Testis (tissue), 5 donors: ENCODE measurements at places on chromosomes 5 and 9. TPM values are rescaled to one million over a fixed set of nuclear protein-coding genes. Genes with fewer than 3 reads are reported as not detected.

DNA sequence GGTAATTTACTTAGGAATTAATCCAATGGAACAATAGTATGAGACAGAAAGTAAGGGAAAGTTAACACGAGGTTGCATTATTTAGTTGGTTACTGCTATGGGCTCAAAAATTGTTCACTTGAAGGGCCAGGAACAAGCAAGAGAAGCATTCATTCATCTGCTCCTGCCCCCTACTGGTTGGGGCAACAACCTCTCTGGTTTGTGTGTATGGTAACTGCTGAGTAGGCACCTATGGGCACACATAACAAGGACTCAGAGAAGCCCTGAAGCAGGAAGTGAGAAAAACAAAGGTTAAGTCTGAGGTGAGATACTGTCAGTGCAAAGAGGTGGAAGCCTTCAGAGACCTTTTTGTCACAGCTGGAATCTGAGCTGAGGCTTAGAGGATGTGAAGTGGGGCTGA, 34.4 kb upstream of the RANBP6 start:
- no peaks in the 10 kb centered on the region for H3K36me3 ChIP-seq
- H3K27me3 ChIP-seq = no peaks in the 10 kb centered on the region

- H3K4me1 ChIP-seq = no peaks in the 10 kb centered on the region
- no peaks in the 10 kb centered on the region for H3K36me3 ChIP-seq
- no peaks in the 10 kb centered on the region for H3K27me3 ChIP-seq
- no peak overlapping the region for H3K27ac ChIP-seq
- no peak for DNase-seq
Observed at GRCh38 chr5:32562843-32563242, 22.5 kb upstream of the SUB1 start.

- H3K4me3 ChIP-seq = no peak overlapping the region
- H3K27ac ChIP-seq = no peak overlapping the region
- no peak for DNase-seq
- no peaks in the 10 kb centered on the region for H3K27me3 ChIP-seq
Observed at GRCh38 chr9:86580688-86581087, 226.5 kb upstream of the TUT7 start.

DNA sequence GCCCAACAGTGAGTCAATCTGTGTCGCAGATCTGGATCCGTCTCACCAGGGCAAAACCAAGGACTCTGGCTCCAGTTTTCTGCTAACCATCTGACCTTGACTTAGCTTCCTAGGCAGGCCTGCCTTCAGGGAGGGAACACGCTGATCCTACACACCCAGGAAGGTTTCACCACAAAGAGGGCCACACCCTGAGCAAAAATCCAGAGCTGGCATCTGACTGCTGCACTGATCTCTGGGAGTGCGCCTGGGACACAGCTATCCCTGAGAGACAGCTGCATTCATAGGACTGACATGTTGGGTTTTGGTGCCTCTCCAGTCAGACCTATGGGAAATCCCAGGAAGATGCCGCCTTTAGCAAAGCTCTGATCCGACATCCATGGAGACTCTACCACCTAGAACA, 47.5 kb downstream of the CDK5RAP2 start:
- DNase-seq = peak; percentile 34
- H3K27me3 ChIP-seq = no peaks in the 10 kb centered on the region
- no peak overlapping the region for H3K27ac ChIP-seq
- H3K36me3 ChIP-seq = no peaks in the 10 kb centered on the region
- H3K4me1 ChIP-seq = no peaks in the 10 kb centered on the region
- no peak overlapping the region for H3K4me3 ChIP-seq

- H3K27me3 ChIP-seq = no peaks in the 10 kb centered on the region
- no peak for DNase-seq
- H3K4me3 ChIP-seq = no peak overlapping the region
- peaks cover 28% of the 10 kb centered on the region for H3K4me1 ChIP-seq
Observed at GRCh38 chr5:56822981-56823380, 7.6 kb downstream of the MAP3K1 start.

DNA sequence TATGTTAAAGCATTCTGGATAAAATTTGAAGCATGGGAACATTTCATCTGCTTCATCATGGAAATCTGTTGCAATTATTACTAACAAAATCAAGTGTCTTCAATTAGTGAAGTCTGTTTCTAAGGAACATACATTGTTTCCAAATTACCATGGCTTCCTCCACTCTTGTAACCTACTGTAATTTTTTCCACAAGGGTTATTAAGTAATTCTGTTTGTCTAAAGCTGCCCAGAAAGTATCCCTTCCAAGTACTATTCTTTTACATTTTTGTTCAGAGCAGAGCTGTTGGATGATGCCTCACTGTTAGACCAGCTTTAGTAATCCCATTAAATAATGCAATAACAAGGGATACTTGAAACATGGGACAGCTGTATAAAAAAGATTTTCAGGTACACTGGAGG, 483.5 kb upstream of the CD180 start:
- no peak overlapping the region for H3K27ac ChIP-seq
- DNase-seq = no peak
- H3K4me3 ChIP-seq = no peak overlapping the region
- H3K36me3 ChIP-seq = no peaks in the 10 kb centered on the region
- H3K4me1 ChIP-seq = no peaks in the 10 kb centered on the region

GRCh38 chr9:91465420-91465819, 41.8 kb upstream of the NFIL3 start:
- no peak for DNase-seq
- H3K27ac ChIP-seq = no peak overlapping the region
- no peaks in the 10 kb centered on the region for H3K27me3 ChIP-seq
- H3K36me3 ChIP-seq = no peaks in the 10 kb centered on the region
- no peak overlapping the region for H3K4me3 ChIP-seq

GRCh38 chr5:96885518-96886338, 9.4 kb downstream of the ERAP2 start:
- H3K36me3 ChIP-seq = no peaks in the 10 kb centered on the region
- no peaks in the 10 kb centered on the region for H3K27me3 ChIP-seq
- no peaks in the 10 kb centered on the region for H3K4me1 ChIP-seq
- no peak overlapping the region for H3K4me3 ChIP-seq

DNA sequence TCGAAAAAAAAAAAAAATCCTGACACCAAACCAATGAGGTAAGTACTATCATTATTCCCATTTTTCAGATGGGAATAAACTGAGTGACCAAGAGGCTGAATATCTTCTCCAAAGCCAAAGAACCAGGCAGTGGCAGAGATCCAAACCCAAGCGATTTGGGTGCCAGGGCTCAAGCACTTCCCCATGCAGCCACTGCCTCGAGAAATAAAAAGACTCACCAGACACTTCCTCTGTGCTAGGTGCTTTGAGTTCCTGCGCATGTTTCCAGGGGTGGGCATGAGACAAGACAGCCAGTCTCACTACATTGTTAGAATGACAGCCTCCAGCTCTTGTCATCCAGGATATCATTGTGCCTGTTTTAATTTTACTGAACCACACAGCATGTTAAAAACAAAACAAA, 2.3 kb upstream of the RPL26L1 start:
- no peak for DNase-seq
- no peaks in the 10 kb centered on the region for H3K27me3 ChIP-seq
- no peak overlapping the region for H3K27ac ChIP-seq
- peaks cover 12% of the 10 kb centered on the region for H3K4me1 ChIP-seq
- no peaks in the 10 kb centered on the region for H3K36me3 ChIP-seq

- no peaks in the 10 kb centered on the region for H3K4me1 ChIP-seq
- no peak for DNase-seq
- H3K4me3 ChIP-seq = no peak overlapping the region
- H3K36me3 ChIP-seq = no peaks in the 10 kb centered on the region
- no peaks in the 10 kb centered on the region for H3K27me3 ChIP-seq
Observed at GRCh38 chr9:74431467-74431866, 65.7 kb upstream of the RORB start.

GRCh38 chr5:178283520-178283919, 50.9 kb upstream of the PHYKPL start:
- H3K4me3 ChIP-seq = no peak overlapping the region
- no peak overlapping the region for H3K27ac ChIP-seq
- H3K36me3 ChIP-seq = no peaks in the 10 kb centered on the region
- no peaks in the 10 kb centered on the region for H3K4me1 ChIP-seq
- DNase-seq = no peak

DNA sequence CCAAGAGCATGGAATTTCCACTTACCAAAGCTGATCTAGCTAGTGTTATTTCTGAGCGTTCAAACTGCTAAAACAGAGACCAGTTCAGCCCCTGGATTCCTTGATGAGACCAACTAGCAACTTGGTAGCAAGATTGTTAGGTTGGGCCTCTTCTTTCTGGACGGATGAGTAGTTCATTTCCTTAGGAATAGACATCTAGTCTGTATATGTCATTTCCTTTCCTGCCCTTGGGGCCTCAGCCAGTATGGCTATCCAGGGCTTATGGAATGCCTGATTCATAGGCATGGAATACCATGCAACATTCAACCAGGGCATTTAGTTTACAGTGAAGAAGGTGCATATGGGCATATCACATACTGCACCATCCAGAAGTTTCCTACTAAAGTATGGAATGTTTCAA, 14.5 kb upstream of the LPAR1 start:
- H3K4me1 ChIP-seq = no peaks in the 10 kb centered on the region
- no peaks in the 10 kb centered on the region for H3K36me3 ChIP-seq
- H3K27ac ChIP-seq = no peak overlapping the region
- no peak overlapping the region for H3K4me3 ChIP-seq
- H3K27me3 ChIP-seq = no peaks in the 10 kb centered on the region
- DNase-seq = no peak

DNA sequence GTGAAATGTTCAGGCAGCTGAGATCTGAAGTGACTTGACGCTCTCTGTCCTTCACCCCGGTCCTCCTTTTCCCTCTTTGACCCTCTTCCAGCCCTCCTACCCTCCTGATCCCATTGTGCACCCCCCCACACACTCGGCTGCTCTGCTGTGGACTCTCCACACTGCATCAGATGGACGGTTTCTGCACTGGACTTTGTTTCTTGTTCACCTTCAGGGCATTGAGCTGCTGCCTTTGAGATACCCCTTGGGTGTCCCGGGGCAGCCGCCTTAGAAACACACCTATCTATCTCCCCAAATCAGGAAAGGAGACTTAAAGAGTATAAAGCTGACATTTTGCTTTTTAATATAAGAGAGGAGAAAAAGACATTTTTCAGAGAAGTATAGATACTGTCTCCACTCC, 27.5 kb downstream of the AMBP start:
- H3K27me3 ChIP-seq = no peaks in the 10 kb centered on the region
- DNase-seq = peak; percentile 4
- no peak overlapping the region for H3K4me3 ChIP-seq
- H3K4me1 ChIP-seq = no peaks in the 10 kb centered on the region
- no peaks in the 10 kb centered on the region for H3K36me3 ChIP-seq

DNA sequence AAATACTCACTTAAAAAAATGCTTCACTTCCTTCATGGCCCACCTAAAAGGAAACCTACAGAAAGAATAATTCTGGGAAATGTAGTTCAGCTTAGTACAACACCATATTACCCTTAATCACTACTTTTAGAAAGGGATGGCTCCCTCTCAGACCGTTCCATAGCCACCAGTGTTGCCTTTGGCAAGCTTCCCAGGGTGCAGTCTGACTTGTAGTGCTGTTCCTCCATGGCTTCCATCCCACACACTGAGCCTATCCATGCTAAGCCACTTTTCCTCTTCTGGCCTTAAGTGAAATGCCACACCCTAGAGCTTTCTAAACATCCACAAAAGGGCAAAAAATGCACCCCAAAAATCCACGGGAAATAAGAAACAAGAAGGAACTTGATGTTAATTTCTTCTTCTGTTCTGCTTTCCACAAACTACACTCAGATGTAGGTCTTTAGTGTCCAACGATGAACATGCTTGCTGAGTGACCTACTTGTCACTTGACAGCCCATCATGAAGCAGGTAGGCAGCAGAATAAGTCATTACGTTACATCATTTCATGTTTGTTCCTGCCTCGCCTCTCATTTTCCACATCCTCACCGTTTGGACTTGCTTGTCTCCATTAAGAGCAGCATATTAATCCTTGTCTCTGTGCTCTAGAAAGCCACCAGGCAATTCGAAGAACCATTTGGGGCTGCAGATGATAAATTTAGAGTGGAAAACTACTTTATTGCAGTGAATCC, 391.1 kb upstream of the GRAMD2B start:
- no peaks in the 10 kb centered on the region for H3K4me1 ChIP-seq
- H3K27ac ChIP-seq = no peak overlapping the region
- no peaks in the 10 kb centered on the region for H3K36me3 ChIP-seq
- peak; percentile 29 for DNase-seq
- H3K27me3 ChIP-seq = no peaks in the 10 kb centered on the region
- H3K4me3 ChIP-seq = no peak overlapping the region

DNA sequence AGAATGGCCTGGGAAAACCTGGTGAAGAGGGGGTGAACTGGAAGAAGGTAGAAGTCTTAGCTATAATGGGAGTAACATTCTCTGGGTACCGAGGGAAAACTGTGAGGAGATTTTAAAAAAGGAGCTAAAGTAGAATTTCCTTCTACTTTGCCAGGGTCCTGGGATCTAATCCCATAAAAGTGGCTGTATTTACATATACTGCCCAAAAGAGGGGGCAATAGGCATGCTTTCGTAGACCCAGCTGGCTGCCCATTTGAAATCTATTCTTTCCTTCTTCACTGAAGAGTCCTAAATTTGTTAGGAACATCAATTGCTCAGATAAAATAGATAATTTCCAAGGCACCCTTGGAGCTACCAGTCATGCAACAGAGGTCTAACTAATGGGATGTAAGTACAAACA, 159.2 kb downstream of the CDC42SE2 start:
- no peaks in the 10 kb centered on the region for H3K4me1 ChIP-seq
- H3K27me3 ChIP-seq = no peaks in the 10 kb centered on the region
- no peak overlapping the region for H3K27ac ChIP-seq

DNA sequence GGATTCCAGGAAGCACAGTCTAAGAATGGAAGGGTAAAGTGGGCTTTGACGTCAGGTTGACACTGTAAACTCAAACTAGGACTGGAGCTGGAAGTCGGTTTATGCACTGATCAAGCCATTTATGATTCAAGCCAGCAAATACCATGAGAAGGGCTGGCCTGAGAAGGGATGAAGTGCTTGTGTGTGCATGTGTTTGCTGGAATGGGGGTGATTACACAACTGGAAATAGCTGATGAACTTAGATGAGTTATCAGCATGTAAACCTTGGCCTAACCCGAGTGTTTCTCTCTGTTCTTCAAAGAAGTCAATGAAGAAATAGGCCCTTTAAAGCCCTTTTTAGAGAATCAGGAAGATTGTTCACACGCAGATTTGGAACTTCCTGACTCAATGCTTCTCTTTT, 287.6 kb downstream of the RFX3 start:
- H3K4me3 ChIP-seq = no peak overlapping the region
- H3K4me1 ChIP-seq = no peaks in the 10 kb centered on the region
- H3K27me3 ChIP-seq = no peaks in the 10 kb centered on the region
- no peak overlapping the region for H3K27ac ChIP-seq

- peaks cover 9% of the 10 kb centered on the region for H3K4me1 ChIP-seq
- no peaks in the 10 kb centered on the region for H3K27me3 ChIP-seq
- no peak for DNase-seq
- no peak overlapping the region for H3K27ac ChIP-seq
Observed at GRCh38 chr5:42426016-42426415, 2.8 kb downstream of the GHR start.

MYMK gene
- total RNA-seq = not detected

CD14 gene
- 41.1 TPM for total RNA-seq

PPP6C gene
- total RNA-seq = 38.9 TPM

PSD2 gene
- total RNA-seq = 2.0 TPM

UCK1 gene
- total RNA-seq = 34.3 TPM

OTULIN gene
- total RNA-seq = 33.8 TPM

SHB gene
- total RNA-seq = 22.3 TPM

PCDHB3 gene
- total RNA-seq = 6.5 TPM
